Hematopoietic multipotent progenitor cell treated with erythropoietin and hydrocortisone succinate and interleukin-3 and kit ligand, for 15 days (in vitro differentiated cells): ENCODE measurements at places on chromosomes 5 and 9.

DNA sequence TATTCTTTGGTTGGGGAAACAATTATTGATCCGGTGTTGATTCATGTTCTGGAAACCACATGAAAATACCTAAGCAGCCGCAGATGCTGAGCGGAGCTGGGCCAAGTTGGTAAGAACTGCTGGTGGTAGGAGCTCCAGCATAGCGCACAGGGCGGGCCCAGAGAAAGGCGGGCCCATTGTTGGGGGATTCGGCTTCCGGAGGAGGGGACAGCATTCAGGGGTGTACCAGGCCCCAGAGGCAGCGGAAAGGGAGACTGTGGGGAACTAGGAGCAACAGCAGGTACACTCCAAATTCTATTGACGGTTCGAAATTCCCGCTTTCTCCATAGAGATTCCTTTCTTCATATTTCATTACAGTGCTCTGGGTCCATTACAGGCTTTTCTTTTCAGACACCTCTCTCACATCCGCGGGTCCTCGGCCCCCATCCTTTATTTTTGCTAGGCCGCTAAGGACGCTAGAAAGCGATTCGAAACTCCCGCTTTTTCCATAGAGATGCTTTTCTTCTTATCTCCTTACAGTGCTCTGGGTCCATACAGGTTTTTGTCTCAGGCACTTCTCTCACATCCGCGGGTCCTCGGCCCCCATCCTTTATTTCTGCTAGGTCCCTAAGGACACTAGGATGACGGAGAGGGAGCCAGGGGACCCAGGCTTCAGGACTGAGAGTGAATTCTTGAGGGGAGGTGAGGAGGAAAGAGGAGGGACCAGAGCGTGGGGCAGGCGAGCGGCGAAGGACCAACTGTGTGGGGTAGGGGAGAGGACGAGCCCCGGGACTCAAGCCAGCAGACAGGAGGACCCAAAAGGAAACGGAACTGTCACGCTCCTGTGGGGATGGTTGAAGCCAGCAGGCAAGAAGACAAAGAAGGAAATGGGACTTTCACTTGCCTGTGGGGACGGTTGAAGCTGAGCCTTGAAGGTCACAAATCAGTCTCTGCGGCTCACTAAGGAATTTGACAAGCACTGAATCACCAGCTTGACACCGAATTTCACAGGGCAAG lies at the start of gene CCDC152:
TSS of gene CCDC152 (plus strand) at position 213 of the 996 bp plus-strand sequence. CDS start 2,304 bp downstream, outside the sequence.
- DNase-seq, result no peak

- DNase-seq, result no peak
Observed at GRCh38 chr5:149708981-149709594, 21.0 kb upstream of the PPARGC1B start.

DNA sequence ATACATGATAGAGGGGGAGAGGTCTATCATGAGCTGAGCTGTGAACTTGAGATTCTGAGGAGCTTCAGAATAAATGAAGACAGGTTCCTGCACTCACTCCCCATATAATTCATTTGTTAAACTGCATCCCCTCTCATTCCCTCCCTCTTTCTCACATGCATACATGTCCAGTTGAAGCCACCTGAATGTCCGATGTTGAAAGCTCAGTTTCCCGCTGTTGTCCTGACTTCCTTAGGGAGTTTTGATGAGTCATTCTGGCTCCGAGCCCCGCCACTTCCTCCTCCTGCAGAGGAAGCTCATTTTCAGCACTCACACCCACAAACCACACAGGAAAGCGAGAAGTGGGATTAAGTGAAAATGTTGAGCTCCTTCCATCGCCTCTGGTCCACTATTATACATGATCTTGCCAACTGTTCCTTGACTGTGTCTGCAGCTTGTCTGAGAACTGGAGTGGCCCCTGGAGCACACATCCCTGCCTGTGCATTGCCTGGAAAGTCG lies 121.2 kb downstream of the CEMIP2 start:
- no peak for DNase-seq

- DNase-seq, result peak; percentile 55
Observed at GRCh38 chr9:108163321-108164005, 673.9 kb upstream of the KLF4 start.

- DNase-seq, result peak; percentile 18
Observed at GRCh38 chr5:96933764-96934707, 1.8 kb upstream of the LNPEP start.

DNA sequence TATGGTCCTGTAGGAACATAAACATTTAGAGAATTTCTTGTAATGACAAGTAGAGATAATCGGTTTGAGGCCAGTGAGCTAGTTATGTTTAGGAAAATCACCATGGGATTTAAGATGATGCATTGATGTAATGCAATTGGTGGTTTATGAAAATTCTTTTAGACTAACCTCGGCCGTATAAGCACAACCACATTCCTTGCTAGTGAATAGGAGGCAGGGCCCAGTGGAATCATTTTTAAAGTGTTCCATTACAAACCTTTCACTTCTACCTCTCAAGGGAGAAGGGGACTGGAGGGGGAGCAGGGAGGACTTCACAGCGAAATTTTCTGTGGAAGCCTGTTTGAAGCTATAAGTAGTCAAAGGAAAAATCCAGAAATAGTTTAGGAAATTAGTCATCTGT lies 71.8 kb upstream of the NFIL3 start:
- DNase-seq, result no peak
